Stimulated activated CD8-positive, alpha-beta memory T cell treated with anti-CD3 and anti-CD28 coated beads, Interleukin-15, amount 100 ng/mL, for 4 hours (primary cell): ENCODE measurements at places on chromosomes 6 and 20.

- no peak for DNase-seq
Measured at GRCh38 chr6:107308677-107309076, 150.7 kb downstream of the PDSS2 start.

- DNase-seq: no peak
Measured at GRCh38 chr6:121504227-121504626, 68.8 kb downstream of the GJA1 start.

DNA sequence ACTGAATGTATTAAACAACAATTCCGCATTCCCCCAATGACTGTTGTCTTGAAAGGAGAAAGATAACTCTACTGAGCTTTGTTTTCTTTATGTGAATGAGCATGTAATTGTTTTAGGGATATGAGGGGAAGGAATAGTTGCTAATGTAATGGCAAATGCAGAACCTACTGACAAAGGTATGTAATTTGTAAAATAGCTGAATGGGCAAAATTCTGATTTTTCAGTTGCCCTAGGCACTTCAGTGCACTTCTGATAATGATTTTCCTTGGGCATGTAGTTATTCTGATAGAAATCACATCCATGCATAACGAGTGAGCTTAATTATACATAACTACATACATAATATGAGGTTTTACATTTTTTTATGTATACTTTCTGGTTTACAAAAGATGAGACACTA is 53.4 kb upstream of the FOXO3 start:
- no peak for DNase-seq

GRCh38 chr6:162198925-162199324 is 528.6 kb downstream of the PRKN start:
- DNase-seq: no peak

- no peak for DNase-seq
Measured at GRCh38 chr20:44231713-44232468, 15.2 kb upstream of the GDAP1L1 start.

DNA sequence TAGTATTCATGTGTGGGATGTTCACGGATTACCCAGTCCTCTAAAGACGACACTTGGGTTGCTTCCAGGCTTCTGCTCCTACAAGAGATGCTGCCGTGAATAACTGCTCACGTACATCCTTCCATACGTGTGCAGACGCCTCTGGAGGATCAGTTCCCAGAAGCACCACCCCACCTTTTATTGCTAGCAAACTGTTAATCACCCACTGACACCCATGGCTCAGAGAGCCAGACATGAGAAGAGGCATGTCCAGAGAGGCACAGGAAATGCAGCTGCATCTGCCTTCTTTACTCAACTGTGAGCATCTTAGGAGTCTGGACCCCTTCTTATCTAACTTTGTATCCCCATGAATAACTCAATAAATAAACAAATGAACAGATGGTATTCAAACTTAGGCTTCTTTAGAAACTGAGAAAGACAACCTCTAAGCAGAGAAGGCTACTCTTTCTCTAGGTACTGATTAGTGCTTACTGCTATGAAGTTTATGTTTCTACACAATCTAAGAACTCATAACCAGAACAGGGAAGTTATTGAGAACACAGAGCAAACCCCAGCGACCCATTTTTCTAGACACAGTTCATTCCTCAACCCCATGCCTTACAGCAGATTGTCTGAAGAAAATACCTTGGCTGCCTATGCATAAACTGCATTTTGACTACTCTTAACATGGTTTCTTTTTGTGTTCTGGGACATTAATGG is 228.7 kb upstream of the RREB1 start:
- no peak for DNase-seq

GRCh38 chr6:1395506-1395905 is 6.1 kb downstream of the FOXF2 start:
- DNase-seq: no peak

DNA sequence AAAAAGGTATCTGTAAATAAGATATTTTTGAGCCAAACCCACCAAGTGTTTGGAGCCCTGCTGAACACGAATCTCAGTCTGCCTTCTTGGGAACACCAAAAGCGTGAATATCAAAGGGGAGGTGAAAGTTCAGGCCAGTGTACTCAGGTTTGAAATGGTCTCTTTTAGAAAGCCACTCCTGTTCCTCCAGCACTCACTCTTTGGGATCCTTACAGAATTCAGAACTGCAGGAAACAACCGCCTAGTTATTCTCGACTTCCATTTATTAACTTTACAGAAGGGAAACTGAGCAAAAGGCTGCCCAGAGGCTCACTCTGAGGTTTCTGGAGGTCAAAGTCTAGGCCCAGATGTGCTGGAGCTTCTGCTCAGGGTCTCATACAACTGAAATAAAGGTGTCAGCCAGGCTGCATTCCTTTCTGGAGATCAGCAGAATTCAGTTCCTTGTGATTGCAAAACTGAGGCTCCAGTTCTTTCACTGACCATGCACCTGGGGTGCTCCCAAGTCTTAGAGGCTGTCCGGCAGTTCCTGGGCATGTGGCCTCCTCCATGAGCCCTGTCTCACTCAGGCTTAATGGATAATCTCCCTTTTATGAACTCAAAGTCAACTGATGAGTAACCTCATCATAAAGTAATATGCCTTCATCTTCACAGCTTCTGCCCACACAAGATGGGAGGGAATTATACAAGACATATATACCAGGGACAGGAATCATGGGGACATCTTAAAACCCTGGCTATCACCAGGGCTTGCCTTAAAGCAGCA is 65.5 kb upstream of the TNFAIP3 start:
- no peak for DNase-seq

DNA sequence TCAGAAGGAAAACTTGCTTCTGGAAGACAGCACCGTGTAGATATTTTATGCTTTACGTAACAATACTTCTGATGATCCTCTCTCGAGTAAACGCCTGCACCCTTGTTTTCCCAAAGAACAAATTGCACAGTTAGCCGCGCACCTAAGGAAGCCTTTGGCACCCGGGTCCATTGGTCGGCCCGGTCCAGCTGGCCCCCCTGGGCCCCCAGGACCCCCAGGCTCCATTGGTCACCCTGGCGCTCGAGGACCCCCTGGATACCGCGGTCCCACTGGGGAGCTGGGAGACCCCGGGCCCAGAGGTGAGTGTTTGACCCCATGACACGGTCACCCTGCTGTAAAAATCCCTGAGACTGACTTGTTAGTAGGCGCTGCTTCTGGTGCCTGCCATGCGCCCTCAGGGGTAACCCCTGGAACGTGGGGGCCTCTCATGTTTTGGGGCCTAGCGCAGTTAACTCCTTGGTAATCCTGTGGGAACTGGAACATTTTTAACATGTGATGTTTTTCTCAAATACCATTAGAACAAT is 20.2 kb downstream of the COL9A3 start:
- DNase-seq: no peak

GRCh38 chr6:23637296-23637695 is 488.7 kb upstream of the NRSN1 start:
- DNase-seq: no peak

DNA sequence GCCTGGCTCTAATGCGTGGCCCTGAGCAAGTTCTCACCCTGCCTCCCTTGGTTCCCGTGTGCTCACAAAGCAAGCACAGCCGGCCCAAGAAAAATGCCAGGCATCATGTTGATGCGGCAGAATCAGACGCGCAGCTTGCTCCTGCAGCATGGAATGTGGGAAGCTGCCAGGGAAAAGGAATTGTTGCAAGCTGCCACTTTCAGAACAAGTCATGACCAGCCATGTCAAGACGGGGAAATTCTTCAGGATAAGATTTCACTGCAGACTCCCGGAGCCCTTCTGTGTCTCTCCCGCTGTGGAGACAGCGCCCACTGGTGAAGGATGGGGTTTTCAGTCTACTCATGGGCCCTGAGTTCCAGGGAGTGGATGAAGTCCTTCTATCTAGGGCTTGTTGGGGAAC is 4.6 kb downstream of the DACT2 start:
- DNase-seq: no peak

GRCh38 chr6:46715141-46715540 is 20.0 kb downstream of the PLA2G7 start:
- DNase-seq: no peak

GRCh38 chr6:13763740-13764381 is 50.5 kb downstream of the MCUR1 start:
- DNase-seq: no peak

- no peak for DNase-seq
Measured at GRCh38 chr6:170222498-170223471, 68.1 kb downstream of the DLL1 start.

DNA sequence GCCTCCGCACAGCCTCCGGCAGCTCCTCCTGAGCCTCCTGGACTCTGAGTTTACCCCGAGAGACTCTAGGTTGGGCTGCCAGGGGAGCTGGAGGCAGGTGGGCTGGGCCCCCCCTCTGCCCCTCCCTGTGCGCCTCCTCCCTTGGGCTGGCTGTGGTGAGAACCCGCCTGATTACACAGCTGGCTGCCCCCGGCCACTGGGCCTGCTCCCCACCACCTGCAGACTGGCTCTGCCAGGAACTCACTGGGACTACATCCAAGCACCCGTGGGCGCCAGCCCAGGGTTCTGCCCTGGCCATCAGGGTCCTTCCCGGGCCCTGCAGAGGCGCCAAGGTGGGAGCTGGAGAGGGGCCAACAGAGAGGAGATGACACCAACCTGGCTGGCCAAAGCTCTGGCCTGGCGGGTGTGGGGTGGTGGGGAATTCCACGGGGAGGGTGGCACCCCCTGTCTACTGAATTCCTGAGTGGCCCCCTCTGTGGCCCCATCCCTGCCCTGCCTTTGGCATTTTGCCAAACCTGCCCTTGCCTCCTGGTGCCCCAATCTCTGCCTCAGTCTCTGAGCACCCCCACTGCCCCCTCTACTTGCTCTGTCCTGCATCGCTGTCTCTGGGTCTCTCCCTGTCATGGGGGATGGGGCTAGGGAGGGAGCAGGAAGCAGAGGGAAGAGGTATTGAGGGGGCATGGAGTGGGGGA is 21.9 kb upstream of the CDH22 start:
- no peak for DNase-seq

DNA sequence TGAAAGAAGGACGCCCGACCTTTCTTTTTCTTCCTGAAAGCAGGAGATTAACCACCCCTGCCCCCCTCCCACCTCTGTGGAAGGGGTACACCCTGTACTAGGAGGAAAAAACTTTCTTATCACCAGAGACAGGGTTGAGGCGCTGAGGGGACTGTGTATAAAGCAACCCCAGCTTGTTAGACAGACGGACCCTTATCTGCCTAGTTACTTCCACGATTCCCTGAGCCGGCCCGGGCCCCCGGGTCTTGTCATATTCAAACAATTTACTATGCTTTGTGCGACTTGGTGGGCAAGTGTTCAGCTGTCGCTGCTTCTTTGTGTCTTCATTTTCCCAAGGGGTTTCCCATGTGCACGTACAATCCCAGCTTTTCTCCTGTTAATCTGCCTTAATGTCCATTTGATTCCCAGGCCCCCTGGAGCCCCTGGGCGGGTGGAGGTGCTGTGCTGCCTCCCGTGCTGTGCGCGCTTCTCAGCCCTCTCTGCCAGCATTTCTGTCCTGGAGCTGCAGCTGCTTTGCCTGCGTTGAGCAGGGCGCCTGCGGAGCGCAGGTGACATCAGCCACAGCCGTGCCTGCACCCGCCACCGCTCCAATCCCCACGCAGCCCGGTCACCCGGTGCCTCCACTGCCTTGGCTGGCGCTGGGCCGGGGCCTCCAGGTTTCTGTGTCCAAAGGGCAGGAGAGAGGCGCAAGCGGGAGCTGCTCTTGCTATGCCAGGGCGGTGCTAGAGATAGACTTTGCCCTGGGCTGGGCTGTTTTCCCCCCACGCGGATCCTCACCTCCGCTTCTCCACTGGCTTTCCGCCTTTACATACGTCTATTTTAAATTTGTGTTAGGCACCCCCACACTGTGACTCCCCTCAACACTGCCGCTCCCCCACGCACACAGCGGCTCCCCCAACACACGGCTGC is 96.2 kb downstream of the TTLL2 start:
- DNase-seq: no peak

DNA sequence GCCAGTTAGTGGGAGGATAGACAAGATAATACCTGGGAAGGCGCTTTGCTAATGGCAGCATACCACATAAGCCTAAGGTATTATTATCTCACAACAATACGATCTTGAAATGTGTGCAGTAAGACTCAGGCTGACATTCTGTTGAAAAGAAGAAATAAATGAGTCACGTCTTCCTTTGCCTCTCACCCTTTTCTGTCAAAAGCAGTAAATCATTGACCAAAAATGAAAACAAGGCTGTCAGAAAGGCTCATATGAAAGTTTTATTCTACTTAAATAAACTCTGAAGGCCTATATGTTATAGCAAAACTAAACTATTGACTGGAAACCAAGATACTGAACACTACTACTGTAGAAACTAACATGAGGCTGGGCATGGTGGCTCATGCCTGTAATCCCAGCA is 43.1 kb upstream of the IL20RA start:
- DNase-seq: no peak

DNA sequence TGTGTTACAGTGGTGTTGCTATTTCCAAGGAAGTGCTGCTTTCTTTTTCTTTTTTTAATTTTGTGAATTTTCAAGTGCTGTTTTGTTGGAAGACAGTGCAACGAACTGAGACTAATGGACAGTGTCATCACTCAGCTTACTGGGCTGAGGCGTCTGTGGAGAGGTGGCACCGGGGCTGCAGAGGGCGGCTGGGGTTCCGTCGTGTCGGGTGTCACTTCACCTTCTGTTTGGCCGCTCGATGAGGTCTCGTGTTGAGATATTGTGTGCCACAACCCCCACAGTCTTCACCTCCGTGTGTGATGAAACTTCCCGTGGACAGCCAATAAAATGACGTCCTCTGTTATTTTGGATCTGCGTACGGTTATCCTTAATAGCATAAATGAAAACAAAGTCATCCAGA is 149.4 kb upstream of the SNX9 start:
- DNase-seq: no peak

DNA sequence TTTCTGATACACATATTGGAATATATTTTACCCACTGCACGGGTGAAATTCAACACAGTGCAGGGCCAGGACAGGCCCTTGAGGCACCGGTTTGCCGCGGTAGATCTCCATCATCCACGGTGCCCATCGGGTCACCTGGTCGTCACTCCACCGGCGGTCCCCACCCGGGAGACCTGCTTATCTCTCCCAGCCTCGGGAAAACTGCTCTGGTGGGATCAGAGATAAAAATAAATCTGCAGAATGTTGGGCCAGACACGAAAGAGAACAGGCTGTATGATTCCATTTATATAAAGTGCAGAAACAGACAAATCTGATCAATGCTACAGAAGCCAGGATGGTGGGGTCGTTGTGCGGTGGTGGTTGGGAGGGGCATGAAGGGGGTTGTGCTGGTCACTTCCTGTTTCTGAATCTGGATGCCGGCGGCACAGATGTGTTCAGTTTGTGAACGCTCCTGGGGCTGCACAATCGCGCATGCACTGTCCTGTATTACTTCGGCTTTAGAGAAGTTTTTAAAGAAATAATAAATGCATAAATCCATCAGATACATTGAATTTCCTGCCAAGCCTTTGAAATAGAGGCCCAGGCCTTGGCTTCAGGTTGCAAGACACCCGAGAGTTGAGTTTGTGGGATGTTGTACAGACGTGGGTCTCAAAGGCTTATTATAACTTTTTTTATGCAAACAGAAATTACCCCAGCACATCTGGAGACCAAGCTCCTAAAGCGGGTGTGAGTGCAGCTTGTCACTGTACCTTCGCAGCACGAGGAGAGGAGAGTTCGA is 54.3 kb downstream of the ANKRD60 start:
- no peak for DNase-seq

DNA sequence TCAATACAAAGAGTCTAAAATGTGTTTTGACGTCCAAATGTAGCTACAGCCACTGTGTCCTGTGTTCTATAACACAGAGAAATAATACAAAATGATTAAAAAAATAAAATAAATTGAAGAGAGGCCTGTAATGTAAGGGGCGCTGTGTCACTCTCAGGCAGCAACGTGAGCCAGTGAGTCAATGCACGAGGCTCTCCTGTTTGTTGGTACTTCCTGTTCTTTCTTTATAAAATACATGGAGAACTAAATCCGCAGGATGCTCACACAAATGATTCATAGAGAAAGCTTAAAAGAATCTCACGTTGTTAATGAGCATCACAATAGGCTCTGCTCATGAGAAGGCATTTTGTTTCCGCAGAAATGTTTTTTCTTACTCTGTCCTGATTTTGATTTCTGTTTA is 635.0 kb upstream of the AGPAT4 start:
- no peak for DNase-seq
